Renal cortical epithelial cell (primary cell): ENCODE measurements at places on chromosomes 7 and 10.

- DNase-seq, result no peak
Measured at GRCh38 chr7:29239638-29240037, 45.1 kb downstream of the CHN2 start.

GRCh38 chr10:79322616-79323543 lies 24.4 kb upstream of the PPIF start:
- peak; percentile 68 for DNase-seq

- no peak for DNase-seq
Measured at GRCh38 chr7:80335511-80336231, 176.2 kb downstream of the GNAT3 start.

- no peak for DNase-seq
Measured at GRCh38 chr7:155252444-155252887, 45.2 kb upstream of the INSIG1 start.

GRCh38 chr7:42485301-42485766 lies 248.3 kb upstream of the GLI3 start:
- no peak for DNase-seq
